Fibroblast of the aortic adventitia (primary cell): ENCODE measurements at places on chromosomes 16 and 17. TPM values are rescaled to one million over a fixed set of nuclear protein-coding genes. Genes with fewer than 3 reads are reported as not detected.

- DNase-seq = no peak
Measured at GRCh38 chr16:48446534-48446920, 61.3 kb upstream of the SIAH1 start.

Gene TBX2
- total RNA-seq = 4.1 and 20.8 TPM in 2 replicates

GRCh38 chr16:53713403-53714204 is 9.6 kb downstream of the FTO start:
- peak; percentile 42 for DNase-seq

DNA sequence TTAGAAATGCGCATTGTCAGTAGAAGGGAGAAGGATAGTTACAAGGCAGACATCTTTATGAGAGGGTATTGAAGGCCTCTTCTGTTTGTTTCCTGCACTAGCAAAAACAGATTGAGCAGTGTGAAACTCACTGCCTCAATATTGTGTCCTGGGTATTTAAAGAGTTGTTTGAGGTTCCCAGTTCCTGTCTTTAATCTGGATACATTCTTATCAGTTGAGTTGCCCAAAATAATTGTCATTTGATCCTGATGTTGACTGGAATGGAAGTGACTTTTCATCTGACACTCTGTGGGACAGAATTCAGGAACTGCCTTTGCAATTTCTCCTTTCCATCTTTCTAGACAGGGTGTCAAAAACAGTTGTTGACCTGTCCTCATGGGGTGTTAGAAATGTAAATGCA is 1.7 kb downstream of the ATP6V0A1 start:
- no peak for DNase-seq

DNA sequence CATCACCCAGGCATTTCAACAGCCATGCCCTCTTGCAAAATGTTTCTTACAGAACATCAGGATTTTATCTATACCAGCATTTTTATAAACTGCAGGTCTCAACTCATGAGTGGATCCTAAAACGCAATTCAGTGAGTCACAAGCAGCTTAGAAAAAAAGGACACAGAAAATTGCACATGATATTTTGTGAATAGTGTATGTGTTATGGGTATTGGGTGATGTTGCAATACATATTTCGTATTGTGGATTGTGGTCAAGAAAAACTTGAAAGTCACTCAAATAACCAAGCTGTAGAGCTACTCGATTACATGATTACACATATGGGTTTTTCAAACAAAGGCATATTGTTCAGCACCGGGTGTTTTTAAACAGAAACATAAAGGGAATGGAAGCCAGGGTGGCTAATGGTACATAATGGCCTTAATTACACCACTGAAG is 1.4 kb downstream of the WIPI1 start:
- peak; percentile 94 for DNase-seq

- no peak for DNase-seq
Measured at GRCh38 chr17:19320876-19321275, 41.6 kb downstream of the B9D1 start.

DNA sequence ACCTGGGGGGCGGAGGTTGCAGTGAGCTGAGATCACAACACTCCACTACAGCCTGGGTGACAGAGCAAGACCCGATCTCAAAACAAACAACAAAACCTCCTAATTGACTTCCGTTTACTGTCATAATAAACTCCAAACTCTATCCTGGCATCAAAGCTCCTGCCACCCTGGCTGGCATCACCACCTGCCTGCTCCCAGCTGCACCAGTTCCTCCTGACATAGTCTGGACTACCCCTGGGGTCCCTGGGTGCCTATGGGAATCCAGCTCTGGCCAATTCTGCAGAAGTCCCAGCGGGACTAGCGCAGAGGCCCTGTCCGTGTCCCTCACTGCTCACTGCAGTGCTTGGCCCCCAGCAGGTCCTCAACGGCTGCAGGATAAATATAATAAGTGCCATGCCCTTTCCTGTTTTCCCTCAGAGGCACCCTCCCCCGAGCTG is 723 bp downstream of the NTHL1 start:
- DNase-seq = no peak

Gene SLC5A10
- not detected in 2 replicates for total RNA-seq

DNA sequence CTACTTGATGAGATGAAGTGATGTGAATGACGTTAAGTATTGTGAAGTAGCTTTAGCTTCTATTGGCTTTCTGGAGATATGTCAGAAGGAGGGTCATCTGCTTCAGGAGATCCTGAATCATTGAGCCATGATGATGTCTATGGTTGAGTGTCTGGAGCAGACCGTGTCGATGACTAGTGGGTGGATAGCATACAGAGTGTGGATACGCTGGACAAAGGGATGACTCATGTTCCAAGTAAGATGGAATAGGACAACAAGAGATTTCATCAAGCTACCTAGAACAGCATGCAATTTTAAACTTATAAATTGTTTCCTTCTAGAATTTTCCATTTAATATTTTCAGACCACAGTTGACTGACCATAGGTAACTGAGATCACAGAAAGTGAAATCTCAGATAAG is 116.1 kb upstream of the RBBP6 start:
- DNase-seq = no peak

DNA sequence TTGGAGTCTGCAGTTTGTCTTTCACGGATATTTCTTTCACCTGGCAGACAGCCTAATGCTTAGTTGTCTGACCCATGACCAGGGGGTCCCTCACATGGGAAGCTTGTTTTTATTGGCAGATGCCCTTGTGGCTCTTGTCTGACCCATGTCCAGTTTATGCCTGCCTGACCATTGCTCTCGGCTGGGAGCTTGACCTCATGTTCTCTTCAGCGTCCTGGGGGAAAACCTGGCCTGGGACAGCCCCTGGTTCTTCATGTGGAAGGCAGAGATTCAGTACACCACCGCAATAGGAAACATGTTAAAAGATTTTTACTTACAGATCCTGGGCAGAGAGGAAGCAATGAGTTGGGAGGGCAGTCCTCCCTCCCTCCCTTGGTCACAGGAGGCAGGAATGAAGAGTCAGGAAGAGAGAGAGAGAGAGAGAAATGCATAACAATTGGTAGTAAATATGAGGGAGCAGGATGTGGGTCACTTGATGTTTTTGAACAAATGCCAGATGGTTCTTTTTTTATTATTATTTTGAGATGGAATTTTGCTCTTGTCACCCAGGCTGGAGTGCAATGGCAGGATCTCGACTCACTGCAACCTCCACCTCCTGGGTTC is 302.7 kb upstream of the MYOCD start:
- DNase-seq = no peak

Gene KRT222
- total RNA-seq = not detected in 2 replicates

GRCh38 chr16:85398050-85398451 is 215.1 kb upstream of the GSE1 start:
- DNase-seq = no peak

DNA sequence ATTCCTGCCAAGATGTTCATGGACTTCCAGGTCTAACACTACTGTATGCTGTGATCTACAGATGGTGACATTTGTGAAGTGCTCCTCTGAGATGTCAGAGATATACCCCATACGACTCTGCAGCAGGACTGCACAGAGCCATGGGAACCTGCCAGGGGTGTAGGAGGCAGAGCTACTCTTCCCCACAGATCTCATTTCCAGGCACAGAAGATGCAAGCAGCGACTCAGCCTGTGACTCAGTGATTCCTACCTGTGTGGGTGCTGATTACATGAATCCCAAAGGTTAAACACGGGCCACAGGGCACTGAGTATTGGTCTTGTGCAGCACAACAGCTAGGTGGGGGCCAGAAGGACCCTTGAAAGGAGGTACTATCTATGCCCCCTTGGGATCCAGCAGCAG is 137.0 kb upstream of the SOX9 start:
- no peak for DNase-seq

GRCh38 chr17:27457731-27458523 is 1.7 kb downstream of the KSR1 start:
- DNase-seq = peak; percentile 52

Gene ACAP1
- total RNA-seq = 0.72 TPM in 1 of 2 replicates, not detected in the other
